ENCODE measurements at places on chromosomes 3 and 15. TPM values are rescaled to one million over a fixed set of nuclear protein-coding genes. Genes with fewer than 3 reads are reported as not detected.

TMIE gene
- polyA plus RNA-seq: 0.46 TPM

GNAT1 gene
- not detected for polyA plus RNA-seq

NR1I2 gene
- 0.11 TPM for polyA plus RNA-seq

CCDC51 gene
- polyA plus RNA-seq: 9.3 TPM
